Naive thymus-derived CD4-positive, alpha-beta T cell (primary cell): ENCODE measurements at places on chromosomes 2 and 18. TPM values are rescaled to one million over a fixed set of nuclear protein-coding genes. Genes with fewer than 3 reads are reported as not detected.

- DNase-seq: no peak
Measured at GRCh38 chr2:127857265-127857808, 618 bp downstream of the POLR2D start.

Gene RAB6C
- not detected for total RNA-seq

- DNase-seq: no peak
Measured at GRCh38 chr2:18659915-18660314, 70.5 kb upstream of the NT5C1B start.

DNA sequence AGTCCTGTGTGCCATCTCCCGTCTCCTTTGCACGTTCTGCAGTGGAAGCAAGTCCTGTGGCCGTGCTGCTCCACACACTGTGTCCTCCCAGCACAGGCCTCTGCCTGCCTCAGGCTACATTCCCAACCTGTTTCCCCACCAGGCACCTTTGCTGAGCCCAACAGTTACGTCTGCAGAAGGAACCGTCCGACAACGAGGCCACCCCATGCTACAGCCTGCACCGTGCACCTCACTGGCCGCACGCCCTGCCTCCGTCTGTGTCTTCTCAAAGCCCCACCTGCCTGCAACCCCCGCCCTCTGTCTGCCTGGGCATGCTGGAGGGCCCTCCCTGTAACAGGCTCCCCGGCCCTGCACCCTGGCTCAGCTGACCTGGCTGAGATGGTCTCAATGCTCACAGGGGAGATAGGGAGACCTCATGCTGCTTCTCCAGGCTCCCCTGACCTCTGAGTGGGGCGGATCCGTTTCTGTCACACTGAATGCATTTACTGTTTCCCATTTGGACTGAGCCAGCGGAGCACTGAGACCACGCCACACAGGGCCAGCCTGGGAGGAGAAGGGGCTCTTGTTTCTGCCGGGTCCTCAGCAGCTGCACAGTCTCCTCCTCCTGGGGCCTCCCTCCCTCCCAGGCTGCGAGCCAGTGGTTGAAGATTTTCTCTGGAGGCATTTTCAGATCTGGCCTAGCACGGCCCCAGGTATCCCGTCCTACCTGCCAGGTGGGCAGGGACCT is 109.1 kb upstream of the OTOS start:
- DNase-seq: no peak

- no peak for DNase-seq
Measured at GRCh38 chr18:8501044-8501443, 108.2 kb upstream of the RAB12 start.

- no peak for DNase-seq
Measured at GRCh38 chr2:237451643-237452469, 35.2 kb upstream of the MLPH start.

DNA sequence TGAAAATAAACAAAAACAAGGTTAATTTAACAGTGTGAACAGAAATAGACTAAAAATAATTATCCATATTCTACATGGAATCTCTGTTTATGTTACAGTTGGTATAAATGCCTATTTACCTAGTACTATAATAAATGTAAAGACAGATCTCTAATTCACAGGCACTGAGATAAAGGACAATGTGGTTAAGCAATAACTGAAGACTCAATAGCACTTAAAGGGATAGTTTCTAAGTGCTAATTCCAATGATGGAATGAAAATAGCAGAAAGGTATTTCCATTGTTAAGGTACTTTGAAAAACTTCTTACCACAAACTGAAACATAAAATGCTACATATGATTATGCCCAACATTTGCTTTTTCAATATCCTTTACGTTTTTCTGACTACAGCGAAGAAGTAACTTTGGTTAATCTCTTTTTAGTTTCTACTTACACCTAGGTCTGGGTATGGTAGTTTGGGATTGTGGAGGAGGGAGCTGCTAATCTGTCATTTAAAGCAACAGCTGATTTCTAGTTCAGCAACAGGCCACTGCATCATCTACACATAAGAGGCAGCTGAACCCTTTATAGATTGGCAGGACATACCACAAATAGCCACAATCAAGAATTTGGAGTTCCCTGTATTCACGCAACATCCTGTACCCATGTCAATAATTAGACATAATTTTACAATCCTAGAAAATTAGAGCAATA is 27.2 kb downstream of the MAP4K3 start:
- no peak for DNase-seq

Gene FAM161A
- total RNA-seq: 2.0 and 2.1 TPM in 2 replicates

Gene OR6B2
- total RNA-seq: not detected

Gene ASXL3
- total RNA-seq: not detected in 2 replicates

- no peak for DNase-seq
Measured at GRCh38 chr2:208466151-208466919, 59.7 kb downstream of the PTH2R start.

DNA sequence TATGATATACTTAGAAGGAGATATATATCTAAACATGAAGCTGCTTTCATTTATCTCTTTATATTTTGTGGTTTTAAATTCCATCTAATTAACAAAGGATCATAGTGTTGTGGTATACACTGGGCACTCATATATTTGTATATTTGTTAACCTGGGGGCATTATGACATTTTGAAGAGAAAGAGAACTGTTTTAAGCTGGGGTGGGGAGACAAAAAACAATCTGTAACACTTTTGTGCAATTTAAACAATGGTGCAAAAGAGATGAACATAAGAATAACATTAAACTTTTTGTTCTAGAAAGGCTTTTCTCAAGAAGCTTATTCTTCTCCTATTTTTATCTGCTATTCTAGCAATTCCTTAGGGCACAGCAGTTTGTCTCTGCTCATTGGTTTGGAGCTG is 842.0 kb upstream of the CDH2 start:
- DNase-seq: no peak
